ENCODE measurements at places on chromosomes 11 and 22.

- no peak overlapping the region for H3K27ac ChIP-seq
- no peaks in the 10 kb centered on the region for H3K4me1 ChIP-seq
- H3K36me3 ChIP-seq = no peaks in the 10 kb centered on the region
- peaks cover 18% of the 10 kb centered on the region for H3K27me3 ChIP-seq
These were observed 938 bp downstream of the LAYN start for GRCh38 chr11:111541254-111542061.

GRCh38 chr11:119843877-119844276 is 114.9 kb upstream of the NECTIN1 start:
- no peak overlapping the region for H3K4me3 ChIP-seq
- no peak overlapping the region for H3K27ac ChIP-seq
- no peak for DNase-seq
- H3K36me3 ChIP-seq = no peaks in the 10 kb centered on the region
- no peaks in the 10 kb centered on the region for H3K4me1 ChIP-seq

GRCh38 chr22:41364955-41365354 is 16.8 kb upstream of the TEF start:
- DNase-seq = no peak
- no peaks in the 10 kb centered on the region for H3K27me3 ChIP-seq
- no peak overlapping the region for H3K27ac ChIP-seq
- peaks cover 15% of the 10 kb centered on the region for H3K4me1 ChIP-seq
- no peak overlapping the region for H3K4me3 ChIP-seq

DNA sequence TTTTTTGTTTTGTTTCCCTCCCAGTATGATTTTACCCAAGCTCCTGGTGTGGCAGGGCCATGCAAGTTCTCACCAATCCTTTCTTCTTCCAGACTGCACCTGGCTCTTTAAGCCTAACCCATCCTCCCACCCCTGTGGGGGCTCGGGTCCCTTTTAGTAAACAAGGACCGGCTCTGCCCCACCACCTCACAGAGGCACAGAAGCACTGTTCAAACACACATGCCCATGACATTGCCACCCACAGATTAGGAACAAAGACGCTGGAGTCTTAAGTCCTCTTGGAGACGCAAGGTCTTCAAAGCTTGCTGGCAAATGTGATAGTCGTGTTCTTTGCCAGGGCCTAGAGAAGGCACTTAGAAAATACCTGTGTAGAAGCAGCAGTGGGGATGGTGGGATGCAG is 18.9 kb downstream of the UQCR10 start:
- no peaks in the 10 kb centered on the region for H3K27me3 ChIP-seq
- H3K27ac ChIP-seq = no peak overlapping the region
- DNase-seq = no peak
- no peak overlapping the region for H3K4me3 ChIP-seq
- peaks cover 12% of the 10 kb centered on the region for H3K36me3 ChIP-seq

GRCh38 chr11:96448225-96448624 is 58.4 kb downstream of the JRKL start:
- no peaks in the 10 kb centered on the region for H3K4me1 ChIP-seq
- no peak overlapping the region for H3K4me3 ChIP-seq
- no peak for DNase-seq
- H3K36me3 ChIP-seq = no peaks in the 10 kb centered on the region
- H3K27ac ChIP-seq = no peak overlapping the region

- no peak for DNase-seq
- H3K4me1 ChIP-seq = no peaks in the 10 kb centered on the region
- no peaks in the 10 kb centered on the region for H3K27me3 ChIP-seq
- no peak overlapping the region for H3K27ac ChIP-seq
- H3K4me3 ChIP-seq = no peak overlapping the region
These were observed 72.4 kb upstream of the FAT3 start for GRCh38 chr11:92152245-92152644.

- no peaks in the 10 kb centered on the region for H3K36me3 ChIP-seq
- H3K27ac ChIP-seq = no peak overlapping the region
- H3K4me3 ChIP-seq = no peak overlapping the region
- no peaks in the 10 kb centered on the region for H3K4me1 ChIP-seq
These were observed 200.8 kb downstream of the LUZP2 start for GRCh38 chr11:24697522-24698111.

- H3K4me3 ChIP-seq = no peak overlapping the region
- DNase-seq = no peak
- H3K4me1 ChIP-seq = no peaks in the 10 kb centered on the region
- H3K27me3 ChIP-seq = no peaks in the 10 kb centered on the region
- no peaks in the 10 kb centered on the region for H3K36me3 ChIP-seq
These were observed 276.3 kb downstream of the CTTN start for GRCh38 chr11:70674605-70675004.

- DNase-seq = no peak
- H3K4me1 ChIP-seq = no peaks in the 10 kb centered on the region
- H3K27me3 ChIP-seq = no peaks in the 10 kb centered on the region
- no peaks in the 10 kb centered on the region for H3K36me3 ChIP-seq
These were observed 18.8 kb downstream of the PRPF19 start for GRCh38 chr11:60887556-60887955.

- DNase-seq = no peak
- no peak overlapping the region for H3K27ac ChIP-seq
- no peaks in the 10 kb centered on the region for H3K36me3 ChIP-seq
- H3K4me3 ChIP-seq = no peak overlapping the region
These were observed 5.0 kb upstream of the OR52E6 start for GRCh38 chr11:5846701-5847100.

- H3K4me1 ChIP-seq = no peaks in the 10 kb centered on the region
- DNase-seq = no peak
- H3K27me3 ChIP-seq = no peaks in the 10 kb centered on the region
- no peak overlapping the region for H3K4me3 ChIP-seq
These were observed 5.7 kb downstream of the UPK3A start for GRCh38 chr22:45290410-45290936.

Measured in right lobe of liver (tissue), 6 donors.